ENCODE measurements at places on chromosomes 1 and 21.

DNA sequence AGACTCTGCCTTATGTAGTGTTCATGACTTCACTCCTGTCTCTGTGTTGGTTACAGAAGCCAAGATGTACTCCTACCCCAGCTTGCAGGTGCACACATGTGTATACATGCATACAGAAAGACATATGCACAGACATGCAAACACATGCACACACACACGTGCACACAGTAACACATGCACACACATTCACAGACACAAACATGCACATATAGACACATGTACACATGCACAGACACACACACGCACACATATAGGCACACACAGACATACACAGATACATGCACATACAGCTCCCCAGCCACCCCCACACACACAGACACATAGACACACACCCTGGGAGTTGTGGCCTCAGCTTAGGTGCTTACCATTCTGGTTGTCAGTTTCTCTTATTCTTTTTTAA is 362.6 kb upstream of the C1orf174 start:
- no peak for DNase-seq

DNA sequence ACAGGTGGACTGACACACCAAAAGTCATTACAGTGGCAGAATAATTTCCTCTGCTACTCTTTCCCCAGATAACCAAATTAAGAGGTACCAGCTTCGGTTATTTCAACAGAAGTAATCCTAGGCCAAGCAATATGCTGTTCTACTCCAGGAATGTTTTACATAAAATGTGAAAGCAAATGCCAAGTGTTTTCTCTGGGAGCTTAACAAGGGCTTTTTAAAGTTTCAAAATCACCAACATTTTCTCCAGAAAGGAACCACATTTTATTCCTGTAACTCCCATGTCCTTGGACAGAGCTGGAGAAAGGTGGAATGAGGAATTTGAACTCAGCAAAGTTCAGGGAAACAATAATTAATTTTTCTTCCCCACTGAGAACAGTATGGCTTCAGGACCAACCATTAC is 27.2 kb downstream of the CNN3 start:
- DNase-seq, result no peak

- DNase-seq, result no peak
Observed at GRCh38 chr21:42356650-42357049, 5.9 kb upstream of the TFF2 start.

DNA sequence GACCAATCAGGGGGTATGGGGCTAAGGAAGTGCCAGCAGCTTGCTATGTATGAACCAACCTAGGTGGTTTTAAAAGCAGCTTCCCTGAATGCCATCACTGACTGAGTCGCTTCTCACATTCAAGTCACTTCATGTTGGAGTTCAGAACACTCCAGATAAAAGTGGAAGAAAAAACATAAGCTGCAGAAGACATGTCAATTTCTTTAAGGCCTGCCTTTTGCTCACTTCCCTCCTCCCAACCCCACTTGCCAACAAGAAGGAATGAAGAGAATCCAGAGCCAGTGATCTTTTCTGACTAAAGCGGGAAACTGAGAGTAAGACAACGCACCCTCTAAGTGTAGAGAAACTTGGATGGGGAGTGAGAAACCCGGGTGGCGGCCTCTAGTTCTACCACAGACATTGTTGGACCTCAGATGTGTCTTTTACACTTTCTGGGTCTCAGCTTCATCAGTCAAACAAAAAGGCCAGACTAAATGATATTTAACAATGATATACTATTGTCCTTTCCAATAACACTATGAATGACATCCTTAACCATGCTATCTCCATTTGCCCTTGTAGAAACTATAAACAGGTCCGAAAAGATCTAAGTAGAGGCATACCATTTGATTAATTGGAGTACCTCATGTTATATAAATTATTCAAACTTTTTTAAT is 54.1 kb downstream of the LUZP1 start:
- no peak for DNase-seq

DNA sequence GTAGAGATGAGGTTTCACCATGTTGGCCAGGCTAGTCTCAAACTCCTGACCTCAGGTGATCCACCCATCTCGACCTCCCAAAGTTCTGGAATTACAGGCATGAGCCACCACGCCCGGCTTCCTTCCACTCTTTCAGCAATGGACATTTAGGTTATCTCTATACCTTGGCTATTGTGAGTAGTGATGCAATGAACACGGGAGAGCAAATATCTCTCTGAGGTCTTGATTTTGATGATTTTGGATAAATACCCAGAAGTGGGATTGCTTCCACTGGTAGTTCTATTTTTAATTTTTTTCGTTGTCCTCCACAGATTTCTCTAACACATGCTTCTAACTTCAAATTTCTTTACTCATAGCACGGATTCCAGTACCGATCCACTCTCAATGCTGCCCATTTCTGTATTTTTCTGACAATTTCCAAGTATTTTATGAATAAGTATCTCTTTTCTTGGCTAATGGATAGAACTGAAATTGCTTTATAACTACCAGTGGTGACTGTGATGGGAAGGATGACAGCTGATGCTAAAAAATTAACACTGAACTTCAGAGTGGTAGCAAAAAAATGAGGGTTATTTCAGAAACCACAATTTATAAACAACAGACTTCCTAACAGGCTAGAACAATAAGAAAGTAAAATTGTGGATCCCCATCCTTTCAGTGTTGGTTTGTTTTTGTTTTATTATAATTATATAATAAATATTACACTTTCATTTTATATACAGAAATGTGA is 327.5 kb upstream of the RUNX1 start:
- DNase-seq, result no peak

DNA sequence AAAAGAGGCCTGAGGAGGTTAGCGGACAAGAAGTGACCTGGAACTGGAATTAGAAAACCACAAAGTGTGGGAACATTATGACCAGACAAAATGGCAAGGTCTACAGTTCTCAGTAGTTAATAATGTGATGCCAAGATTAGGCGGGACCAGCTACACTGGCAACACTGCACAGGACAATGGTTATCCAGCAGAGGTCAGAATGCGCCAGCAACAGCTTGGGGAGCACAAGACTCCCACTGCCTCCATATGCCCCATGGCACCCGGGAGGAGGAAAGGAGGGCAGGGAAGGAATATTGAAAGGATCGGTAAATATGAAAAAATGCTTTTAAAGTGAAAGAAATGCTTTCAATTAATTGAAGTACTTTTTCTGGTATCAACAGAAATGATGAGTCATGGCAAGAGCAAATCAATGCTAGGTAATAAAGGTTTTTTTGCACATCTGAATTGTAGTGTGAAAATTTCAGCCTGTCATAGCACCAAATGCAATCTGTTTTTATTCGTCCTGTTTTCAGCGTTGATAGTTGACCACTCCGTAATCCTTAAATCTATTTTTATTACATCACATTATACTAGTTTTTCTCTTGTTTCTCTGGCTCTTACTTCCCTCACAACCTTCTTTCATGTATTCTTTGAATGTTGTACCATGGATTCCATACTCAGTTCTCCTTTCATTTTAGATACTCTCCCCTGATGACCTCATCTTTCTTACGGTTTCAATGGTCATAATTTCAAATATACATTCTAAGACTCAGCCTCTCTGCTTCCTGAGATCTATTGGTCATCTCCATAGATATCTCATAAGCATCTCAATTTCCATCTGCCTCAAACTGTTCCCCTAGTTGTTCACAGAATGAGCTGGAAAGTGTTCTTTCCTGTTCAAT is 30.7 kb downstream of the VCAM1 start:
- DNase-seq, result no peak

DNA sequence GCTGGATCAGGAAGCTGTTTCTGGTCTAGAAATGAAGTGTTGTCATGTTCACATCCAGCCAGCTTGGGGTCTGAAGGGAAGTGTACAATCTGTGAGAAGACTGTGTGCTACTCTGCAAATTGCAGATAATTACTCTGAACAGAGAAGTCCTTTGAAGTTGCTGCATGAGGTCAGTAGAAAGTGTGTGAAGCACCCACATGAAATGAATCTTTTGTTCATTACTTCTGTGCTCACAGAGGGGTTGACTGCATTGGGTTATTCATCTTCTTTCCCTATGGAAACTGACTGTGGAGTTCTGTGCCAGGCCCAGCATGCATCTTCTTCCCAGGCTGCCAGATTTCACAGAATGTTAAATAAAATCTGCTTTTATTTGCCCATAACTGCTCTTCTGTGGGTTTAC is 47.1 kb downstream of the CTH start:
- no peak for DNase-seq

- DNase-seq, result no peak
Observed at GRCh38 chr1:46556822-46557221, 5.4 kb upstream of the KNCN start.

GRCh38 chr1:59176471-59176870 is 120.4 kb upstream of the FGGY start:
- no peak for DNase-seq

DNA sequence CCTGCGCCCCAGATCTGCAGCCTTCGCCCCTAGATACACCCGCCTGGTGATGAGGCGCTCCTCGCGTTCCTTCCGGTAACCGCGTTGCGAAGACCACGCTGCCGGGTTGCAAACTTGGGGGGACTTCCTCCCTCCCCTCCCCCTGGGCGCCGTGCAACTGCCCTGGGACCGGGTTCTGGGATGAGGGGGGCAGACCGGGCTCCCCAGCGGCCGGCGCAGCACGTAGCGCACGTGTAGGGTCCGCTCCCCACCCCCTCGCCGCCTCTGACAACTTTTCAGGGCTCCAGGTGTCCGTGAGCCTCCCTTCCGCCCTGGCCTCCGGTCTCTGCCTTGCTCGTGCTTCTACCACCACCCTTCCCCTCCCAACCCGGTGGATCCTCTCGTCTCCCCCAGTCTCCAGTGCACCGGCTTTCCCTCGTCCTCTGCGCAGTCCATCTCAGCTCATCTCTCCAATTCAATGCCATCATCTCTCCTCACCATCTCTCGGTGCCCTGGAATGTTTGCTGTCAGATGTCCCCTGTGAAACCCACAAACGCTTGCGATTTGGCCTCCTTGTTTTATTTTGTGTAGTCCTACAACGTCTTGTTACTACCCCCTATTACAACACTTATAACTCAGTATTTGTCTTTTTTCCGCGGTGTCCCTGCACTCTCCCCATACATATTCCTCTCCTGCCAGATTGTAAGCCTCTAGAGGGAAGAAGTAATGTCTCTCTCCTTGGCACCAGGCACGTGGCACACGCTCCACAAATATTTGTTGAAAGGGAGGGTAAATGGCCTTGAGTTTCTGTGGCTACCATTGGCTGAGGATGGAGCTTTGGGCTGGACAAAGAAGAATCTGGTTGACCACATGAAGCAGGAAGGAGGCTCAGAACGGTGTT is 782 bp downstream of the PCAT6 start:
- no peak for DNase-seq

- no peak for DNase-seq
Observed at GRCh38 chr1:101325144-101325543, 88.3 kb downstream of the S1PR1 start.

DNA sequence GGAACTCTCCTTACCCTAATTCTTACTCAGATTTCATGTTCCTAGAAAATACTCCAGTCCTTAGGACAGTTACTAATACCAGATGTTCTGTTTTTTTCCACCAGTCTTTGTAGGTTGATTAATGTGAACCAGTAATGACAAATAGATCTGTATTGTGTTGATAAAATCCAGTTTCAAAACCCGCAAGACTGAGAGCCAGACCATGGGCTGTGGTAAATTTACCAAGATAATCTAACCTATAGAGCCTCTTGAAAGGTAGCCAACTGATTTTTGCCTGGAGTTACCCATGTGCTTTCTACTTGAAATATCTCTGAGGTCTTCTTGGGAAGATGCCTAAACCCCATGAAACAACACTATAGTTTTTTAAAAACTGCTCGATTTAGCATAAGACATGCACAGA is 46.5 kb upstream of the CDC7 start:
- no peak for DNase-seq

DNA sequence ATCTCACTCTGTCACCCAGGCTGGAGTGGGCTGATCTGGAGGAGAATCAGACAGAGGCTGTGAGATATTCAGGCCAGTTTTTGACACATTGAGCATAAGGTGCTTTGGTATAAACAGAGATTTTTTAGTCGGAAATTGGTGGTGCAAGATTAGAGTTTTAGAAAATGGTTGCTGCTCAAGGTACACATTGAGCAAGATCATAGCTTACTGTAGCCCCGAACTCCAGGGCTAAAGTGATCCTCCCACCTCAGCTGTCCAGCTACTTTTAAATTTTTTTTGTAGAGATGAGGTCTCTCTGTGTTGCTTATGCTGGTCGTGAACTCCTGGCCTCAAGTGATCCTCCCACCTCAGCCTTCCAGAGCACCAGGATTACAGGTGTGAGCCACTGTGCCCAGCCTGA is 43.9 kb upstream of the USP1 start:
- DNase-seq, result no peak

- DNase-seq, result no peak
Observed at GRCh38 chr1:241171991-241172390, 185.0 kb downstream of the RGS7 start.

DNA sequence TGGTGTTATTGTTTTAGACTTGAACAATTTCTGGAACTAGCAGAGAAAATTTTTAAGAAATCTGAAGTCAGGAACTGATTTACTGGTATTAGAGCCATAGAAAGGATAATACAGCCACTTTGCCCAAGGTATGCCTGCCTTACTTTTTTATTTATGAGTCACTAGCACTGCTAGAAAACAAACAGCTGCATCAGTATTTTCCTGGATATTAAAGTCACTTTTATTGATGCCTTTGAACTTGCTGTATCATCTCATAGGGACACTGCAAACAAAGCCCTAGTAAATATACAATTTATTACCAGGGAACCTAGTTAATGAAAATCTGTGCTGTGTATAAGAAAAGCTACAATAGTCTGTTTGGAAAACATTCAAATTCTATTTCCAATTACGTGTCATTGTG is 490.8 kb upstream of the TMPRSS15 start:
- no peak for DNase-seq

DNA sequence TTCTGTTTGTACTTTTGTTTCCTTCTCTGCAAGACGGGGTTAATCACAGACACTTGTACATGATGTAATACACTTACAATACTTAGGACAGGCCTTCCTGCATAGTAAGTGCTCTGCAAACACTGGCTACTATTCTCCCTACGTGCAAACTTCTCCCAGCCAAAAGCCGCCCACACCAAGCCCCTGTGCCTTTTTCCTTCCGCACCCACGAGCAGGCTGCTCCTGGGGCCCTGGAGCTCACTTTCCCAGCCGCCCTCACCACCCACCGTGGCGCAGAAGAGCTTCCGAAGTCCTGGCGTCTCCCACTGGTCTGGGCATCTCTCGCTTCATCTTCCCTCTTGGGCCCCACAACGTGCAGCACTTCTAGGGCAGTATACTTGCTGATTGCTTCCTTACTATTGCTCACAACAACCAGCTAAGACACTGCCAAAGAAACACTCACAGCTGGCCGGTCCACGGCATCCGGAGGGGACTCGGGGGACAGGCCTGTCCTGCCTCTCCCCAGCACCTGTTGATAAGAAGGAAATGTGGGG is 22.5 kb upstream of the GPR157 start:
- no peak for DNase-seq

DNA sequence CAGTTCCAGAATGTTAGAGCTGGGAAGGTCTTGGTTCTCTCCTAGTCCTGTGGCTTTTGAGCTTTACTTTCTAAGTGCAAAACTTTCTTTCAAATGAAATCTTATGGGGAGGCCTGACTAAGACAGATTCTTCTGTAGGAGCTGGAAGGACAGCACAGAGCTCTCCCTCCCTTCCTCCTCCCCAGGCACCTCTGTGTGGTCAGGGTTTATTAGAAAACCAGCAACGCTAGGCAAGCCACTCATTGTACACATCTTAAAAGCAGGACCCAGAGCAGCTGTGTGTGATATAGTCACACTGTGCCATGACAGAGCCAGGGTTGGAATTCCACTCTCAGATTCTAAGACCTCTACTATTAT is 241.1 kb upstream of the RAB4A start:
- DNase-seq, result no peak
